Stimulated activated naive CD4-positive, alpha-beta T cell (primary cell): ENCODE measurements at places on chromosomes 4 and X.

DNA sequence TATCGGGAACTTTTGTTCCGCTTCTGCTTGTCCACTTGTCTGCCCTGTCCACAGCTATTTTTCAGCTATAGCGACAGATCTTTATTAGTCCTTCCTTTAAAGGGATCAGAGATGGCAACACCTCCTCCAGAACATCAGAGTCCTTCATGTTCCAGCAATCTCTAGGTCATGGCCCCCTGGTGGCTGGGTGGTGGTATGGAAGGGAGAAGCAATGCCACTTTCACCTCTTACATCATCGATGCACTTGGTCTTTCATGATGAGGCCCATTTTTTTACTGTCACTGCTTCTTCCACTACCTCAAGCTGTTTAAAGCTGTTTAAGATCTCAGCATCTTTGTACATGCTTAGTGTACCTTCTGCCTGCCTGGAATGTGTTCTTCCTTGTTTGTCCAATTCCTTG is 106.7 kb downstream of the ARHGAP6 start:
- peak; percentile 29 for DNase-seq

GRCh38 chr4:129254126-129254525 is 158.2 kb downstream of the C4orf33 start:
- no peak for DNase-seq

DNA sequence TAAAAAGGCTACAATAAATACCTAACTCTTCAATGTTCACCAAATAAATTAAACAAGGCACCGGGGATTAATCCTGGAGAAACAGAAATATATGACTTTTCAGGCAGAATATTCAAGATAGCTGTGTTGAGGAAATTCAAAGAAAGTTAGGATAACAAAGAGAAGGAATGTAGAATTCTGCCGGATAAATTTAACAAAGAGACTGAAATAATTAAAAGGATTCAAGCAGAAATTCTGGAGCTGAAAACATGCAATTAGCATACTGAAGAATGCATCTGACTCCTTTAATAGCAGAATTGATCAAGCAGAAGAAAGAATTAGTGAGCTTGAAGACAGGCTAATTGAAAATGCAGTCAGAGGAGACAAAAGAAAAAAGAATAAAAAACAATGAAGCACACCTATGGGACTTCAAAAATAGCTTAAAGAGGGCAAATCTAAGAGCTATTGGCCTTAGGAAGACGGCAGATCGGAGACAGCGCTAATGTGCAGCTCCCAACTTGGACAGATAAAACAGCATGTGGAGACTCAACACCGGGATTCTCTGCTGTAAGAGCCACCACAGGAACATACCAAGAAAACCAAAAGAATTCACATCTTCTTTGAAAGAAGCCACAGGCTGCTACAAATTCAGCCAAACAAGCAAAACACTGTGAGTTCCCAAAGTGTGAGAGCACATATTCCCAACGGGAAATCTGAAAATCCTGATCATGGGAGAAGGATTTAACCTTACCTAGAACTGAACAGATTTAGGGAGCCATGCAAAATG is 1290.9 kb downstream of the PCDH18 start:
- DNase-seq, result no peak

- DNase-seq, result no peak
These were observed 46.4 kb upstream of the GATB start for GRCh38 chr4:151807220-151807619.

GRCh38 chr4:151524610-151525009 is 115.6 kb downstream of the FHIP1A start:
- DNase-seq, result no peak

GRCh38 chr4:177405508-177405907 is 36.7 kb downstream of the AGA start:
- DNase-seq, result no peak

DNA sequence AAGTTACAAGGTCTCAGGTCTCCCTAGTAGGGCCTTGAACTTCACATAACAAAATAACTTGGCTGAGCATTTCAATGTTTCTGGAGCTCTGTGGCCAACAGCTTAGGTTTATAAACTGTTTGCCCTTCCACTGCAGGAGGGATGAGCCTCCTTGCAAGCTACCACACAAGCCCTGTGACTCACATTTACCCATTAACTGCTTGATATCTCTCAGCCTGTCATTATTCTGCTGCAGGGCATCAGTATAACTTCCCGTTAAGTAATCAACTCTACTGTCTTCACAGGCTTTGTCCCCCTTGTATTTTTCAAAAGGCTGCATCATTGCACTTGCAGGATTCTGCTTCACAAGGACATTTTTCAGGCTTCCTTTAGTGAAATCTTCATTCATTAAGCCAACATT is 151.7 kb upstream of the CXCL13 start:
- no peak for DNase-seq

DNA sequence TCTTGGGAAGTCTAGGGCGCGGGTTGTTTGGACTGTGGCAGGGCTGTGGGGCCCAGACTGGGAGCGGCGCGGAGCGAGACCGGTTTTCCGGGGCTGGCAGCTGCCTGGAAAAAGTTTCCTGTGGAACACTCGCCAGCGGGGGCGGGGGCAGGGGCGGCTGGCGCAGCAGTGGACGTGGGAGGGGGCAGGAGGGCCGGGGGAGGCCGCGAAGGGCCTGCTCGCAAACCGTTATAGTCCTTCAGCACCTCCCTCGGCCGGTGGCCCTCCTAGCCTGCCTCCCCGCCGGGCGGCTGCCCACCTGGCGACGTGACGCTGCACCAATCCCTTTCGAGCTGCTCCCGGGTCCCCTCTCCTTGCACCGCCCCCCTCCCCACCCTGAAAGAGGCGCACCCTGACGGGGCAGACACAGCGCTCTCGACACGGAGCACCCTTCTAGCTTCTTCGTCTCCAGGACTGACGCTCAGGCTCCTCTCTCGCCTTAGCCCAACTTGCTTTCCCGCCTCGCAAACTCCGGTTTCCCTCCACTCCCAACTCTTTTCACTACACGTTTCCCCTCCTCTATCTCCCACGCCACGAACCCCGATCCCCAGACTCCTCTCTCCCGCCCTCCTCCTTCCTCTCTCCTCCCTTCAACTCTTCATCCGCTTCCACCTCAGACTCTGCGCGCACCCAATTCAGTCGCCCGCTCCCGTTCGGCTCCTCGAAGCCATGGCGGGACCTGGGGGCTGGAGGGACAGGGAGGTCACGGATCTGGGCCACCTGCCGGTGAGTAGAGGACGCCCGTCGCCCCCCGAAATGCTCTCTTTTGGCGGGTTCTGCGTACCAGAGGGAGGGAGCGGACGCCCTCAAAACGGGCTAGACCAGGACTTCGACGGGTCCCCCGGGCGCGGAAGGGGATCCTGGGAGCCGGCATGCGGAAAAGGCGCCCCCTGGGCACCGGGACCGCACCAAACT is at the start of gene NRK:
Gene NRK, plus strand, starts transcription at position 402 of the 954 bp plus-strand sequence. Its CDS starts 307 bp downstream, at position 709.
- no peak for DNase-seq

GRCh38 chrX:11421805-11422524 is 128.8 kb downstream of the AMELX start:
- DNase-seq, result no peak

DNA sequence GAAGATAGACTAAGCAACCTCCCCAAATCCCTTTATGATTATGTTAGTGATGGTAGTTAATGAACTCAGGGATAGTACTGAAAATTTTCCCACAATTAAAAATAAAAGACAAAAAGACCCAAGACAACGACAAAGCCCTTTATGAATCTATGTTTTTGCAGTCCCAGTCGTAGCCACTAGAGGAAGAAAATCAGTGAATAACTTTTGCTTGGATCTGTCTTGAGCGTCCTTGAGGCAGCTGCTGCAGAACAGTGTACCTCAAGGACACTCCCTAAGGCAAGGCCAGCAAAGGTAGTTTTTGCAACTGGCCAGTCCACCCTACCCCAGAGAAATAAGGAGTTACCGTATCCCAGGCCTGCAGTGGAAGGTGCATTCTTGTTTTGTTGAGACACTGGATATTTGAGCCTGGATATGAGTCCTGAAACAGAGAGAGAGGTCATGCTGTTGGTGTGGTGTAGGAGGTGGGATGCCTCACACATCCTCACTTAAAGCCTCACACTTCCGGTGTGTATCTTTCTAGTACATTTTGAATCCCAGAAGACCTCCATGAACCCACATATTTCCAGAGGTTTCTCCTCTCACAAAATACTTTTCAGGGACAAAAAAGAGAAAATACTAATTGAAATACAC is 8.7 kb upstream of the TIMM8A start:
- no peak for DNase-seq

- no peak for DNase-seq
These were observed 1.4 kb downstream of the LSM6 start for GRCh38 chr4:146176891-146177290.

- no peak for DNase-seq
These were observed 162.2 kb downstream of the DCHS2 start for GRCh38 chr4:154329268-154329868.

- no peak for DNase-seq
These were observed 122.2 kb upstream of the PRKG2 start for GRCh38 chr4:81337211-81337610.

- peak; percentile 8 for DNase-seq
These were observed 185.7 kb upstream of the TBL1X start for GRCh38 chrX:9279234-9279544.

- DNase-seq, result no peak
These were observed 44.4 kb downstream of the POLR2B start for GRCh38 chr4:57023104-57023503.

- DNase-seq, result no peak
These were observed 601.7 kb upstream of the GRIA3 start for GRCh38 chrX:122582280-122582974.

- DNase-seq, result no peak
These were observed 53.9 kb downstream of the PPARGC1A start for GRCh38 chr4:23835774-23836478.

DNA sequence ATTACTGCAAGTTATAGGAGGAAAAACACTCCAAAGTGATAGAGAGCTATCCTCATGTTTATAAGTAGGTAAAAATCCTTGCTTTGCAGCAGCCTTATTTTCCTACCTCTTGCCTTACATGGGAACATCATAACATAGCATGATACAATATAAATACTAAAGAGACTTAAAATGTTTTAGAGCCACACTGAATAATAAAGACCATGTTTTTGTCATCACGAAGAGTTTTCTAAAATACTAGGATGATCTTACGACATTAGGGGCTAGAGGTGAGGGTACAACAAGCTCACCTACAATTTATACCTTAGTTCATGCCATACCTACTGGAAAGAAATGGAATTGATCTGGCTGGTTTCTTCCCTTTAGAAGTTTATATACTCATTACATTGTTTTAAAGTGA is 184.8 kb downstream of the FBXW7 start:
- no peak for DNase-seq

GRCh38 chrX:87896057-87896456 is 378.5 kb downstream of the KLHL4 start:
- DNase-seq, result no peak

- DNase-seq, result no peak
These were observed 34.2 kb downstream of the COX7B2 start for GRCh38 chr4:46874811-46875210.

DNA sequence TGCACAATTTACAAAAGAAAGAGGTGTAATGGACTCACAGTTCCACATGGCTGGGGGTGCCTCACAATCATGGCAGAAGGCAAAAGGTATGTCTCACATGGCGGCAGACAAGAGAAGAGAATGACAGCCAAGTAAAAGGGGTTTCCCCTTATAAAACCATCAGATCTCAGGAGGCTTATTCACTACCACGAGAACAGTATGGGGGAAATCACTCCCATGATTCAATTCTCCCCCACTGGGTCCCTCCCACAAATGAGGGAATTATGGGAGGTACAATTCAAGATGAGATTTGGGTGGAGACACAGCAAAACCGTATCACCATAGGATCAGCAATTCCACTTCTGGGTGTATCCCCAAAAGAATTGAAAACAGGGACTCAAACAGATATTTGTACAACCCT is 97.5 kb upstream of the STX18 start:
- no peak for DNase-seq

DNA sequence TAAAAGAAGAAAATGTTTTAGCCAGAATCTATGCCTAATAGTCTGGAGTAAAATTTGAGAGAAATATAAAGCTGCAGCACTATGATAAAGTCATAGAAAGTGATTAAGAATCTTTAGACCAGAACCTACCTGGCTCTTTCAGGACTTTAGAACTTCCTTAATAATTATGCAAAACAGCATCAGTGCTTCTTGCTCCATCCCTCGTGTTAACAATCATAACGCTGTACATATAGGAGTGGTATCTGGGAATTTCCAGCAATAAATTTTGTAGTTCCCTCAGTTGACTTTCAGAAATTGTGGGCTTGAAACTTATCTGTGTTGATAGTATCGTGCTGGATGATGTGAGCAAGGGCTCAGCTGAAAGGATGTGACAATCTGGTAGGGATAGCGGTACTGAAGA is 102.1 kb upstream of the RASGEF1B start:
- no peak for DNase-seq

DNA sequence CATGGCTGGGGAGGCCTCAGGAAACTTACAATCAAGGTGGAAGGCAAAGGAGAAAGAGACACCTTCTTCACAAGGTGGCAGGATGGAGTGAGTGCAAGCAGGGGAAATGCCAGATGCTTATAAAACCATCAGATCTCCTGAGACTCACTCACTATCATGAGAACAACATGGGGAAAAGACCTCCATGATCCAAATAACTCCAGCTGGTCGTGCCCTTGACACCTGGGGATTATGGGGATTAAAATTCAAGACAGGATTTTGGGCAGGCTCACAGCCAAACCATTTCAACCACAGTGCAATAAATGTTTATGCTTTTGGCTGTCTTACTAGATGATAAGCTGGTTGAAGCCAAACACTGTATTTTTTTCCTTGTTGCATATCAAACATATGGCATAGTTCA is 1112.4 kb downstream of the STIM2 start:
- DNase-seq, result no peak

DNA sequence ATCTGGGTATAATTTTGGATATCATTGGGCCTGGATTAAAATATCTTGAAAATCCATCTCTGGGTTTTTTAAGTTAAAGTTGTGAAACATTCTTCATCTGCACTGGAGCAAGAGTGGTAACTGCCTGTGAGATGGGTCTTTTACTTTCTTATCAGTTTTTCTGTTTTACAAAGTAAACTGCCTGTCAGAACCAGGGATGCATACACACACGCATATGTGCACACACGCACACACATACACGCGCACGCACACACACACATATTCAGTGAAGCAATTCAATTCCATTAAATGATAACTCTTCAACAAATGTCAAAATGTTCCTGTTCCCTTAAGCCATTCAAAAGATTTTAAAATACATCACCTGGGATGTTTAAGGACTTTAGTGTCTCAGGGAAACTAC is 515.8 kb downstream of the INPP4B start:
- no peak for DNase-seq

GRCh38 chr4:61248705-61249104 is 48.6 kb downstream of the ADGRL3 start:
- no peak for DNase-seq

GRCh38 chr4:20416800-20417199 is 165.1 kb downstream of the SLIT2 start:
- DNase-seq, result no peak

- no peak for DNase-seq
These were observed 6.2 kb upstream of the CXCL5 start for GRCh38 chr4:74004668-74005067.

- no peak for DNase-seq
These were observed 52.6 kb downstream of the SULT1B1 start for GRCh38 chr4:69707807-69708206.

DNA sequence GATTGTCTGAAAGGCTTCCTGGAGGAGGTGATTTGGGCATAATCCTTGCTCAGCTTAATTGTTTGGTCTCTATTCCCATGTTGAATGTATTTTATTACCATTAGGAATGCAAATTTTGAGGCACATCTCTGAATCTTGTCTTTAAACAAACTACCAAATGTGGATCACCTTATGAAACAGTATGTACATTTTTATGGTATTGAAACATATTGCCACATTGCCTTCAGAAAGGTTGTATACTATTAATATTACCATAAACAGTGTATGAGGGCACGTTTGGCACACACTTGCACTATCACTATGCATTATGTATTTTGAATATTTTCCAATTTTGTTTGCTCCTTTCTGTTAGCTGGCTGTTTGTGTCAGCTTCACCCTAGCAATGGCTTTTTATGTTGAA is 60.0 kb upstream of the ALB start:
- DNase-seq, result no peak
